Germinal center (tissue), 1 donor: ENCODE measurements at places on chromosomes 2 and 18.
A peak's percentile ranks its signal among the peaks of the same experiment; 100 is the strongest.

- no peak for DNase-seq
These were observed 41.5 kb upstream of the DSC1 start for GRCh38 chr18:31204166-31204565.

DNA sequence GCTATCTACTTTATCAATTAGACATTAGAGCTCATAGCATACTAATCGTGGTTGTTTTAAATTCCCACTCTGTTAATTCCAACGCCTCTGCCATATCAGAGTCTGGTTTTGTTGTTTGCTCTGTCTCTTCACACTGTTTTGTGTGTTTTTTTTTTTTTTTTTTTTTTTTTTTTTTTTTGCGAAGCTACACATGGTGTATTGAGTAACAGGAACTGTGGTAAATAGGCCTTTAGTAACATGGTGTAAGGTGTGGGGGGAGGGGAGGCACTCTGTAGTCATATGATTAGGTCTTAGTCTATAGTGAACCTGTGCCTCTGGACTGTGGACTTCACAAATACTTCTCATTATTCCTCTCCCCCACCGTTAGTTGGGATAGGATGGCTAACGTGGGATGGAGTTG is 370.7 kb upstream of the RAB12 start:
- DNase-seq, result no peak

DNA sequence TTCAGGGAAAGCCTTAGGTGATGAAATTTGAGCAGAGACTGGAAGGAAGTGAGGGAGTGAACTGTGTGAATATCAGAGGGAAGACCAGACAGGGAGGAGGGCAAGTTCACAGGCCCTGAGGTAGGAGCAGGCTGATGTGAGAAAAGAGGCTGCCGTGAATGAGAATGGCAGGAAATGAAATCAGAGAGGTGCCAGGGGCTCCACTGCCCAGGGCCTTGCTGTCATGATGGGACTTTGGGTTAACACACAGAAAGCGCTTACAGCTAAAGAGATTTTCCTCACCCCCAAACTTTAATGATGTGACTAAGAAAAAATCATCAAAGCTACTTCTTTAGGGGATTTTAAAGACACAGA is 53.8 kb downstream of the MARCHF4 start:
- DNase-seq, result no peak

GRCh38 chr2:109380502-109381326 is 233.1 kb downstream of the SEPTIN10 start:
- DNase-seq, result no peak

GRCh38 chr18:41347057-41347456 is 608.0 kb upstream of the PIK3C3 start:
- no peak for DNase-seq

DNA sequence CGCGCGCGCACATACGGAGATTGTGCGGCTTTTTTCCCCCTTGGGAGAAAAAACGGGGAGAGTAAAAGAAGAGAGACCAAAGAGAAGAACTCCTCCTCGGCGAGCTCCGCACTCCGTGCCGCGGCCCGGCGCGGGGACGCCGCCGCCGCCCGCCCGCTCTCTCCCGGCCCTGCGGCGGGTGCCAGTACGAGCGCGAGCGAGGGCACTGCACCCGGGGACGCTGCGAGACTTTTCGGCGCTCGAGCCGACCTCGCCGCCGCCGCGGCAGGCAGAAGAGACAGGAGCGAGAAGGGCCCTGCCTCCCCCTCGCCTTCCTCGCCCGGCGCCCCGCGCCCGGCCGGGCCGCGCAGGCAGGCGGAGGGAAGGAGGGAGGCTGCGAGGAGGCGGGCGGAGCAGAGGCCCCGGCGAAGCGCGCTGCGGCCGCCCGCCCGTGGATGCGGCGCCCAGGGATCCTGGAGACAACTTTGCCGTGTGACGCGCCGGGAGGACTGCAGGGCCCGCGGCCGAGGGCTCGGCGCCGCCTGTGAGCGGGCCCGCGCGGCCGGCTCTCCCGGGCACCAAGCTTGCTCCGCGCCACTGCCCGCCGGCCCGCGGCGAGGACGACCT is 857 bp upstream of the INHBB start:
- DNase-seq, result no peak

GRCh38 chr2:239192975-239193374 is 207.8 kb downstream of the HDAC4 start:
- DNase-seq, result no peak

GRCh38 chr2:51597086-51597485 is 565.2 kb upstream of the NRXN1 start:
- no peak for DNase-seq

DNA sequence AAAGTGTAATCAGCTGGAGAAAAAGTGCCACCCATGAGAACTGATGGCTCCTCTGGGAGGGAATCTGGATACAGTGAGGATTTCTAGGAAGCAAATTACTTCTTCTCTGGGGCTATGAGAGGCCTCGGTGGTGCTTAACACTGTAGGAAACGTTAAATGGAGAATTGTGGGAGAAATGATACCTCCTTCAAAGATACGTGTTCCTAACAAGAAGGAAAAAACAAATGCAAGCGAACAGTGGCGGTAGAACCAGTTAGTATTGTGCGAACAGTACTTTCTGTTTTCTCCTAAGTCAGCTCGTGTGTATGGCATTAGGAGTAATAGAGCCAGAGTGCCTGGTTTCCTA is 587 bp upstream of the MTIF2 start:
- DNase-seq, result peak; percentile 12

DNA sequence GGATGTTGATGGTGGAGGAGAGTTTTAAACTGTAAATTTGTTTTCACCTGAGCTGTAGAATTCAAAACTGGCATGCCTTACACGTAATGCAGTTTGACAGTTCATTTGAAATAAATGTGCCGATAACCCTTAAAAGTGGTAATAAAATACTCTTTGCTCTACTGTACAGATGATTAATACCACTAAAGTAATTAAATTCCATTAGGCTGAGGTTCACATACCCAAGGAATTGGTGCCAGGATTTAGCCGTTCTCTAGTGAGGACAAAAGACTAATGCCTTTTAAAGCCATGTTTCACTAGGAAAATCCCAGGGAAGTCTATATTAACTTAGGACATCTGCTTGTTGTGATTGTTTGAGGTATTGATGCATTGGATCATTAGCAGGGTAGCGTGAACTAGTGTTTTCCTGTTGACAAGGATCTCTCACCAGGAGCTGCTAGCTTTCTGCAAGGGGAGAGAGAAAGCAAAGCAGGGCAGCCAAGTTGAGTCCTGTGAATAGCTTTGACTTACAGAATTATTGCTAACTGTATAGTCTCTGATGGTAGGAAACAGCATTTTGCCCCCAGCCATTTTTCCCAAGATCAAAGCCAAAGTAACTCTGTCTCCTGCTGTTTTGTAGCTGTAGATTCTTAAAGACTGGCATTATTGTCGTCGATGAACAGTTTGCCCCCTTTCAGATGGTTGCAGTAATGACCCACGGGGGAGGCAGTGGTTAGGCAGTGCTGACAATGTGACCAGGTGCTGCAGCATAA is 280.9 kb upstream of the FANCL start:
- DNase-seq, result no peak

DNA sequence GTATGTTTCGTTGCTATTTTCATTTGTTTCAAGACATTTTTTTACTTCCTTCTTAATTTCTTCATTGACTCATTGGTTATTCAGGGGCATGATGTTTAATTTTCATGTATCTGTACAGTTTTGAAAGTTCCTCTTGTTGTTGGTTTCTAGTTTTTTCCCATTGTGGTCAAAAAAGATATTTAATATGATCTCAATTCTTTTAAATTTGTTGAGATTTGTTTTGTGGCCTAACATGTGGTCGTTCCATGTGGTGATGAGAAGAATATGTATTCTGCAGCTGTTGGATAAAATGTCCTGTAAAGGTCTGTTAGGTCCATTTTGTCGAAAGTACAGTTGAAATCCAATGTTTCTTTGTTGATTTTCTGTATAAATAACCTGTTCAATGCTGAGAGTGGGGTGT is 110.3 kb upstream of the MAP4K4 start:
- DNase-seq, result no peak

GRCh38 chr18:69584429-69584828 is 183.7 kb downstream of the DOK6 start:
- no peak for DNase-seq
